ENCODE measurements at places on chromosomes 2 and 18.

GRCh38 chr2:105889046-105889445 is 144.3 kb downstream of the NCK2 start:
- DNase-seq = no peak

- DNase-seq = no peak
These were observed 76.1 kb downstream of the SCG2 start for GRCh38 chr2:223526106-223526505.

DNA sequence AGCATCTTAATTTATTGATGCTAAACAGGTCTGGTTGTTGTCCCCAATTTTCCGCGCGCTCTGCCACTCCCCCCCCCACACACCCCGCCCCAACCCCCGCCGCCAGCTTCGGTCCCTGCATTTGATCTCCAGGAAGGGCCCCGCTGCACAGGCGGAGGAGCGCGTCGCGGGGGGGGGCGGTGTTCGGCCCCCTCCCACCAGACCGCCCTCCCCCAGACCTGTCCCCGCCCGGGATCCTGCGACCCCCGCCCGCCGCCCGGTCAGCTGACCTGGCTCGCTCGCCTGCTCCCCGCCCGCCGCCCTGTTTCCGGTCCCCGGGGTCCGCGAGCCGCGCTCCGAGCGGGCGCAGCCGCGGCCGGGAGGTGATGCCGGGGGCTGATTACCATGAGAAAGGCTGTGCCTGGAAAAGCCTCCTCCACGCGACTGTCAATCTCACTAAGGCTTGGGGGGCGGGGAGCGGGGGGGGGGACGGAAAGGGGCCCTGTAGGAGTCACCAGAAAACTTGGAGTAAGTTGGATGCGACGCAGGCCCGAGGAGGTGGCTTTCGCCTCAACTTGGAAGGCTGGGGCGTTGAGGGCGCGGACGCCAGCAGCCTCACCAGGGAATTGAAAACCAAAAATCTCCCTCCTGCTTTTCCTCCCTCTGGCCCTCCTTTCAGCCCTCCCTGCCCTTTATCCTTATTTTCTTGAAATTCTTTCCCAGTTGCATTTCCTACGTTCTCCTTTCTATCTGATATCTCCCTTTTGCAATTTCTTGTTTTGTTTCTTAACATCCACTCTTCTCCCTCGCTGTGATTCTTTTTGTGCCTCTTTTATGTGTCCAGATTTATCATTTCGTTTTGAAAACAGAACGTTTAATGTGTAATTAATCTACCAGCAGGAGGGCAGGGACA is 4.4 kb upstream of the ZEB2 start:
- DNase-seq = no peak

DNA sequence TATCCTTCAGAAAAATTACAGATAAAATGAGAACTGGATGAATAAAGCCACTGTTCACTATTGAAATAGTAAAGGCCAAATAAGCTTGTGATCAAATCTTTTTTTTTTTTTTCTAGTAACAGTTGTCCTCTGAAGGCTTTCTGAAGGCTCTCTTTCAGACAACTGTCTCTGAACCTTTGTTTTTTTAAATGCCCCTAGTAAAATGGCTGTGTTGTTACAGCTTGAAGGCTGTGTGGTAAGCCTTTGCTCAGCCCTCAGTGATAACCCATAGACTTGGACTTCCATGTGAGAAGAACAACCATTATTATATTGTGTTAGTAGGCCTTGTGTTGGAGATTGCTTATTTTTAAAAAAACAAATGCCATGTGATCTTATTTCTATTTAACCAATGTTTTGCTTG is 17.6 kb downstream of the FMNL2 start:
- DNase-seq = no peak

GRCh38 chr2:119983108-119983507 is 29.8 kb upstream of the EPB41L5 start:
- no peak for DNase-seq

DNA sequence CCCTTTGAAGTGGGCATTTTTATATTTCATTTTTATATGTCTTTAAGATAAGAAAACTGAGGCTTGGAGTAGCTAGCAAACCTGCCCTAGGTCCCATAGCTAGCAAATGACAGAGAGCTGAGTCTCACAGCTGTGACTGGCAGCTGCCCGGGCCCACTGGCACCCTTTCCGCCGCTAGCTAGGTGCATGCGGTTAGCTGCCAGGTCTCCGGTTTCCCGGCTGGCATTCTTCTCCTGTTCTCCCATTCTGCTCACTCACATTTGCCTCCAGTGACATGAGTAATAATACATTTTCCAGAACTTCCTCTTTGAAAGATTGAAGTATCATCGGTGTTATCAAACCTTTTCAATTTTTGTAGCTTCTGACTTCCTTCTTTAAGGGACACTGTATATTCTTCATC is 38.7 kb downstream of the MTCL1 start:
- DNase-seq = no peak

- DNase-seq = no peak
These were observed 45.8 kb upstream of the WIPF1 start for GRCh38 chr2:174643356-174643755.

All from naive thymus-derived CD8-positive, alpha-beta T cell (primary cell).